Retina (tissue), 1 donor: ENCODE measurements at places on chromosomes 1 and 21.

GRCh38 chr1:50611675-50612074, 188.4 kb upstream of the DMRTA2 start:
- no peak for DNase-seq

DNA sequence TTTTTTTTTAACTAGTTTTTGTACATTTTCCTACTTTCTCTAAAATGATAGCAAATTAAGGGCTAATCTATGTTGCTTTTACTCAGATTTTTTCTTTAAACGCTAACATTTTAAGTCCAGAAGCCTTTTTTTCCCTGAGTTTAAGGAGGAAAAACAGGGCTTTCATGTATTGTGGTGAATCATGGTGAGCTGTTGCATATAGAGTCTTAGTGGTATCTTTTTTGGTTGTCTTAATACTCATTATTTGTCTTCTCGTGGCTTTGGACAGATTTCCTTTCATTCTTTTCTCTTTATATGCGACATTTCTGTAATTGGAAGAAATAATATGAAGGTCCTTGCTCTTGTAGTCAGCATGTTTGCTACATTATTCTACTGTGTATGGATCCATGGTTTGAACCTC, 1015.6 kb downstream of the PLA2G4A start:
- DNase-seq, result no peak

DNA sequence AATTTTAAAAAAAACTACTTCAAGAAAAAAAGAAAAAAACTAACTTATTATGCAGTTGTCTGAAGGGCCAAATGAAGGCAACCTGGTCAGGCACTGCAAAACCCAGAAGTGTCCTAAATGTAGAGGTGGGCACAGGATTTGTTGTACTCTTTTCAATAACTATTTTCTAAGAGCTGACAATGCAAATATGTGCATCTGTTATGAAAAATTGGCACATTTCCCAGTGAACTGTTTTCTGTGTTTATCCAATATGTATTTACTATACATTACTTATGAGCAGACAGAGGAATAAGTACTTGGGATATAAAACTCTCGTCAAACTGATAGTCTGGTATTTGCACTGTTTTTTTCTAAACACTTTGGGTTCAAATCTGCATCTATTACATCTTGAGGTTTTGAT, 188.0 kb upstream of the C21orf91 start:
- no peak for DNase-seq

DNA sequence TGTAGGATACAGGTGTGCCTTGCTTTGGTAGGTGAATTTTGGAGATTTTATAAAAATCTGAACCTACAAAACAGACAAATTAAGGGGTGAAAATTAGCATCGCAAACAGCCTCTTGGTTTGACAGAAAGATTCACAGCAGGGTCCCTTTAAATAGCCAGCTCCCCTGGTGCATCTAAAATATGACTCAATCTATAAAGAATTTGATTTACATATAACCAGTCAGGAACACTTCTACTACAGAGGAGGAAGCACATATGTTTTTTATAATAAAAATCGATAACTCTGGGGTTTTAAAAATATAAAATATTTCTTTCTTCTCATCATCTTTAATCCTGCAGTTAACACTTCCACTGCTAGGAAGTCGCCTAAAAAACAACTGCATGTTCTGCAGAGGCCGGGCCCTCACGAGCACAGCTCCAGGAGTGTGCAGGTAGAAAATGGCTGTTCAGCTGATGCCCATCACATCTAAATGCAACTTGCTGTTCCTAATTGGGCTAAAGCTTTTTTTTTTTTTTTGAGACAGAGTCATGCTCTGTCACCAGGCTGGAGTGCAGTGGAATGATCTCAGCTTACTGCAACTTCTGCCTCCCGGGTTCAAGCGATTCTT, 203.4 kb downstream of the HS2ST1 start:
- peak; percentile 8 for DNase-seq

- DNase-seq, result no peak
These were observed 66.0 kb downstream of the SYDE2 start for GRCh38 chr1:85134583-85135391.

GRCh38 chr21:38888991-38889561, 83.3 kb downstream of the ETS2 start:
- DNase-seq, result no peak

DNA sequence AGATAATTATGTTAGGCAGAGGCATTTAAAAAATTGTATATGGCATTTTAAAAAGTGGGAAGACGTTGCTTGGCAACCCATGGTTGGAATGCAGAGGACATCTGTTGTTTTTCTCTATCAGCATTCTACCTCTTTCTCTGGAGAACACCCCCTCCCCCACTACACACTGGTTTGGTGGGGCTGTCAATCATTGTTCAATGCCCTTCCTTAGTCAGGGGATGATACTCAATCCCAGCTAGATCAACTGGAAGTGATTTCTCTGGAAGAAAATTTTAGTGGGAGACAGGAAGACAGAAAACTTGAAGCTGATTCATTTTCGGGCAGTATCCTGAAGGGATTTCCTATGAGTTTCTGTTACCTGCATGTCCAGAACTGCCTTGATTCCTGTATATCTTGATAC, 35.7 kb upstream of the CAP1 start:
- no peak for DNase-seq

DNA sequence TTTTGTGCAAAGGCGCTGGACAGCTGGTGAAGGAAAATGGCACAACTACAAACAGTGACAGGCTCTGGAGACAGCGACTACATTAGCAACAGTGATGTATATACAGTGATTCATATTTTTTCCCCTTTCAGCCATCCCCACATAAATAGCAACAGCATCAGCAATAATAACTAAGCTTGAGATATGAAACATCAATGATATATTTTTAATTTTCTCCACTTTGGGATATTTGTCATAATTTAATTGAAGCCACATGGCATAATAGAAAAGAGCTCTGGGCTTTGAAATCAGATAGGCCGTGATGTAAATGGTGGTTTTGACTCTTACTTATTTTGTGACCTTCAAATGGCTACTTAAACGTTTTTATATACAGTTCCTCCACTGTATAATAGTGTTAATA, 764.3 kb upstream of the PRMT6 start:
- no peak for DNase-seq
